ENCODE measurements at places on chromosomes 16 and 17. TPM values are rescaled to one million over a fixed set of nuclear protein-coding genes. Genes with fewer than 3 reads are reported as not detected.

DNA sequence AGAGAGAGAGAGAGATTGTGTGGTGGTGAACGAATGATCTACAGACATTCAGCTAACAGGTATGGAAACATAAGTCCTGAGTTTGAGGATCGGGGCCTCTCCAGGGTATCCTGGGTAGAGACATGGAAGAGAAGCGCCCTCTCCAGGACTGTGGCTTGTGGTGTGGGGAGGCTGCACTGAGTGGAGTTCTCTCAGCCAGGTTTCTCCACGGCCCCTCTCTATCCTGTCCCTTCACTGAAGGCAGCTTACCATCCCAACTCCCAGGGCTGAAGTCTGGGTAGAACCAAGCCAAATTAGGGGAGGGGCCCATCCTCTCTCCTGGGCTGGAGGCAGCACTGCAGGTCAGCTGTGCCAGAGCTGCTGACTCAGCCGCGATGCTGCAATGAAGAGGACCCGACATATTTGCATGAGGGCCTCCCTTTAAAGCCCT lies 6.2 kb downstream of the C1QL1 start:
- DNase-seq, result no peak

DNA sequence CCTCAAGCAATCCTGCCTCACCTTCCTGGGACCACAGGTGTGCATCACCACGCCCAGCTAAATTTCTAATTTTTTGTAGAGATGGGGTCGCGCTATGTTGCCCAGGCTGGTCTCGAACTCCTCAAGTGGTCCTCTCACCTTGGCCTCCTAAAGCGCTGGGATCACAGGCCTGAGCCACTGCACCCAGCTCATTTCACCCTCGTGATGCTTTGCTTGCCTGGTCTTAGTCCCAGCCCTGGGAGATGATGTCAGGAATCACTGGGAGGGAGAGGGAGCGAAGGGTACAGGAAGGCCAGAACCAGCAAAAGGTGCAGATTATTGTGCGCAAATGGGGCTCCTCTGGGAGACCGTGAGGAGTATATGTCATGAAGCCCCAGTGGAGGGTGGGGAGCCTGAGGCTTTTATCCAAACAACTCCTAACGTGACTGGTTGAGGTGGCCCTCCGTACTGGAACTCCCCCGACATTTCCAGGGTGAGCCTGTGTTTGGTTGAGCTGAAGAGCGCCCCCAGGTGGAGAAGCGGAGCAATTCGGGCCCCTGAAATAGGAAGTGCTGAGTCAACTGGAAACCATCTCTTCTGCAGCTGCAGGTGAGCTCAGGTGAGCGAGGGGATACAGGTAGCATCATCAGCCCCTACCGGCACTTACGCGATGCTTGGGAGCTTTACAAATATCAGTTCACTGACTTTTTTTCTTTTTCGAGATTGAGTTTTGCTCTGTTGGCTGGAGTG lies 41.2 kb upstream of the HAPSTR1 start:
- no peak for DNase-seq

- no peak for DNase-seq
These were observed 26.3 kb upstream of the SLC38A8 start for GRCh38 chr16:84068783-84069462.

DNA sequence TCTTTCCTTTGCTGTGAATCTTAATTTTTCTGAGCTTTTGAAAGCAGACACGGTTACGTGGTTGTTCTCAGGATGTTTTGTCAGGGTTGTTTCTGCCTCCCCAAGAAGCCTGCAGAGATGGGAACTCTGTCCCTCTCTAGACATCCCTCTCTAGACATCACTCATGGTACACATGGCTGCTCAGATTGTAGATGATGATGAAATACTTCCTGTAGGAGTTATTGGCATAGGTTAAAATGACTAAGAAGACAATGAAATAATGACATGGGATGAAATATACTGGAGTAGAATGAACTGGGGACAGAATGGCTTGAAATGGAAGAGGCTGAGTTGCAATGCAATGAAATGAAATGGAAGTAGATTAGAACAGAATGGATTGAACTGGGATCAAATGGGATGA lies 253.4 kb downstream of the SHISA9 start:
- no peak for DNase-seq

KRTAP1-5 gene
- not detected for total RNA-seq
